ENCODE measurements at places on chromosomes 6 and 20.
A peak's percentile ranks its signal among the peaks of the same experiment; 100 is the strongest.

GRCh38 chr6:21885532-21886114, 292.1 kb downstream of the SOX4 start:
- DNase-seq: peak; percentile 83

DNA sequence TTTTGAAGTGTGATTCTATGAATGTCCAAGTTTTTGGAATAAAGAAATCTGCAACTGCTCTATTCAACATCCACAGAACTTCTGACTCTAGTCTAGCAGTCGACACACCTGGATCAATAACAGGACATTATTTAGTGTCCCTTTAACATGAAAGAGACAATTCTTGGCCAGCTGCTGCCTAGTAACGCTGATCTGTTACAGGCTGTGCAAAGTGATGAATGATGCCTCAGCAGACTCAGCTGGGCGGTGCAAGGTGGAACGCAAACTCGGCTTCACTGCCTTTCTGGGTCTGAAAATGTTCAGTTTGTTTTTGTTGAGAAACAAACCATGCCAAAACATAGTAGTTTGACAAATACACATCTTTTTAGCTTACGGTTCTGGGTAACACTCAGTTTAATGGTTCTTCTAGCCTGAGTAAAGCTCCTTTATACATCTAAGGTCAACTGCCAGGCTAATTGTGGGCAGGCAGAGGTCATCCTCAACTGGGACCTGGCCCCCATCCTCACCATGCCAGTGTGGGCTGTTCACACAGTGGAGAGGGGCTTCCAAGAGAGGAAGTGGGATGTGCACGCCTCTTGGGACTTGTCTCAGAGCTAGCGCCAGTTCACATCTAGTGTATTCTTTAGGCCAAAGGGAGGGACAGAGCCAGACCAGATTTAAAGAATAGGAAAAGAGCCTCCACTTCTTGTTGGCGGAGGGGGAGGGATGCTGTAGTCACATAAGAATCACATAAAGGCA, 879.7 kb downstream of the QKI start:
- no peak for DNase-seq

DNA sequence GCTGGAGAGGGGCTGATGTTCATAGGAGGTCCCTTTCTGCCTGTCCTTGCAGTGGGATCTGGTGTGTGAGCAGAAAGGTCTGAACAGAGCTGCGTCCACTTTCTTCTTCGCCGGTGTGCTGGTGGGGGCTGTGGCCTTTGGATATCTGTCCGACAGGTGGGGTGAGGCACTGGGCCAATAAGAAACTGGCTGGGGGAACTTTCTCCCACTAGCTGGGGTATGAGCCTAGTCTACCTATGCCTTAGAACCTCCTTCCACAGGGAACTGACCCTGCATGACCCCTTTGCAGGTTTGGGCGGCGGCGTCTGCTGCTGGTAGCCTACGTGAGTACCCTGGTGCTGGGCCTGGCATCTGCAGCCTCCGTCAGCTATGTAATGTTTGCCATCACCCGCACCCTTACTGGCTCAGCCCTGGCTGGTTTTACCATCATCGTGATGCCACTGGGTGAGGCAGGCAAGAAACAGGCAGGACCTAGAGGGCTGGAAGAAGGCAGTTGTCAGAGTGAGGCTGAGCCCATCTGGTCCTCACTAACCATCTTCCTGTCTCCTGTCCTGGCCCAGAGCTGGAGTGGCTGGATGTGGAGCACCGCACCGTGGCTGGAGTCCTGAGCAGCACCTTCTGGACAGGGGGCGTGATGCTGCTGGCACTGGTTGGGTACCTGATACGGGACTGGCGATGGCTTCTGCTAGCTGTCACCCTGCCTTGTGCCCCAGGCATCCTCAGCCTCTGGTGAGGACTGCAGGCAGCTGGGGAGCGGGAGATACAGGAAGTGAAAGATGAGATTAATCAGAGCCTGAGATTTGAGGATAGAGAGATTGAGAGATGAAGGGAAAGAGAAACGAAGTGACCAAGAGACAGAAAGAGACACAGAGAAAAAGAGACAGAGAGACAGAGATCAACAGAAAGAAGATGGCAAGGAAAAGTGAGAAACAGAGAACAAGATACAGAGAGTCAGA, 1.6 kb downstream of the SLC22A7 start:
- DNase-seq: no peak

DNA sequence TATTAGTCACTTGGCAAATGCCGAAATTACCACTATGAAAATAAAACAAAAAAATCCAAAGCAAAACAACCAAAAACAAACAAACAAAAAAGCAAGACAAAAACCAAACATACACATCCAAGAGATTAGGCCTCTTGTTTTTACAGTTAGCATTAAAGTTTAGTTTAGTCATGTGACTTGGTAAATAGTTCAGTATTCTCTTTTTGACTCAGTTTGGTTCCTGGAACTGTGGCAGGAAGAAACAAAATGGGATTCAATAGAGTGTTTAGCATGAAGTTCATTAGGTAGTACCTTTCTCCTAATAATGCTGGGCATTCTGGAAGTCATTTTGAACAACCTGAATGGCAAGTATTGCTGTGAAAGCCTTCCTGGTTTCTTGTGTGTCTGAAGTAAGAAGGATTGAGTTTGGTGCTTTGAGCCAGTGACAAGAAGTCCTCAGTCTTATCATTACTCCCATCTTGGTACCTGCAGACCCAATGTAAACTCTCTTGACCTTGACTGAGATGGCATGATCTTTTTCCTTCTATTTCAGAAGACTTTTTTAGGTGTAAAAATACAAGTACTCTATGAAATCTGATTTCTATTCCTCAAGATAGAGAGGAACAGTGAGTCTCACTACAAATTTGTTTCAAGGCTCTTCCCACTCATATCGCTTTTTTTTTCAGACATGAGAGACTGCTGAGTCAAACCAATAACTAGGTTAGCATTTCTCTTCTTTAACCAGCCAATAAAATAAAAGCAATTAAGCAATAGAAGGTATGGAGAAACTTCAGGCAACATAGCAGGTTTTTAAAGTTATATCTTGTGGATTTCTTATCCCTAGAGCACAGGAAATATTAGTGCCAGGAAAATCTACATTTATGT, 223.6 kb upstream of the PREP start:
- DNase-seq: no peak

GRCh38 chr6:116542426-116542825, 3.1 kb downstream of the TRAPPC3L start:
- no peak for DNase-seq

GRCh38 chr20:47487175-47487917, 14.3 kb upstream of the NCOA3 start:
- no peak for DNase-seq

GRCh38 chr6:163014736-163015135, 287.0 kb downstream of the PACRG start:
- peak; percentile 52 for DNase-seq

GRCh38 chr6:111987295-111987694, 66.6 kb upstream of the CCN6 start:
- DNase-seq: no peak

- DNase-seq: no peak
Measured at GRCh38 chr20:5491455-5491854, 174.7 kb upstream of the PROKR2 start.

DNA sequence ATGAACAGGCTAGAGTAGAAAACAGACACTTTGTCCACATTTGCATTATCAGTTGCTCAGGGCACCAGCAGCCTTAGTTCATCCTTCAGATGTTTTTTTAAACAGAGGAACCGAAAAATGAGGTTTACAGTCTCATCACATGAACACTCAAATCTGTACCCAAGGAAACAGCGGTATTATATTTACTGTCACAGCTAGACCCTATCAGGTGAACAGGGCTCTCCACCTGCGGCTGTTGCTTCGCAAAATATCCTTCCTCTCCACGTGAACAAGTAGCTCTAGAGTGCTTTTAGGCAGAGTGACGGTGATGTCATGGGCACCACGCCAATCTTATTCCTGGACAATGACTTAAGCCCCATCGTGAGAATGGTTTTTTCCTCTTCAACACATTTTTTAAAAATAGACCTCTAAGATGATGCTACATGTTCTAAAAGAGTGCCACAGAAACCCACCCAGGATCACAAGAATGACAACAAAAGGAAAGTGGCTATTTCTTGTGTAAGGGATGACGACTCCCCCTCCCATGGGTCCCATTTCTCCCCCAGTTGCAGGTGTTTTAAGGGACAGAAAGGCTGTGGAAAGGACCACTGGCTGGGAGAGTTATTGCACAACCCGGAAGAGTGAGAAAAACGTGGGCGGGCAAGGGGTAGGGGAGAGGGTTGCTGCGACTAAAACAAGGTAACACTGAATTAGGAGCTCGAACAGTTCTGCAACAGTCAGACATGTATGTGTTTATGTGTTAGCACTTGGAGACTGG, 77.7 kb downstream of the EFHC1 start:
- DNase-seq: no peak

DNA sequence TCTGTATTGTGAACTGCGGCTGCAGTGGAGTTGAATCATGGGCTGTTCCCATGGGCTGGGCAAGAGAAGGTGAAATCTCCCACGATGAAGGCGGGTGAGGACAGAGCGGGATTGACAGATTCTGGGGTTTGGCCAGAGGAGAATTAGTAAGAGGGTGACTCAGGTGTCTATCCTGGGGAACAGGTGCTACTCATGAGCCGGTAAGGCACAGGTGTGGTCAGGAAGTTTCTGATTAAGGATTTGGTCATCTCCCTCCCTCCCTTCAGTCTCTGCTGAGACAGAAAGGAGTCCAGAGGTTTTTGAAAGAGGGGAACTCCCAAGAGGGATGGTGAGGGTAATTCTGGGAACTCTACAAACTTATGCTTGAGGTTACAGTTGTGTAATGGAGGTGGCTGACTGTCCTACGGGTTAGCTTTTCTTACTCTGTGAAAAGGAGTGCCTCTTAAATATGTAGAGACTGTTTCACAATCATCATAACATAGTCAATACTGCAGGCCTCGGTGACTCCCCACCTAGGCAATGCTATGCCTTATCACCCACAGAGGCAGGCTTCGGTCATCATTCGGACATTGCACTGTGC, 31.5 kb downstream of the SERPINB1 start:
- DNase-seq: no peak

GRCh38 chr6:88165844-88166492, at the start of gene CNR1:
TSS of gene CNR1 (minus strand) at chr6:88166347. CDS start at chr6:88145274, 21,073 bp downstream.
- DNase-seq: peak; percentile 8

DNA sequence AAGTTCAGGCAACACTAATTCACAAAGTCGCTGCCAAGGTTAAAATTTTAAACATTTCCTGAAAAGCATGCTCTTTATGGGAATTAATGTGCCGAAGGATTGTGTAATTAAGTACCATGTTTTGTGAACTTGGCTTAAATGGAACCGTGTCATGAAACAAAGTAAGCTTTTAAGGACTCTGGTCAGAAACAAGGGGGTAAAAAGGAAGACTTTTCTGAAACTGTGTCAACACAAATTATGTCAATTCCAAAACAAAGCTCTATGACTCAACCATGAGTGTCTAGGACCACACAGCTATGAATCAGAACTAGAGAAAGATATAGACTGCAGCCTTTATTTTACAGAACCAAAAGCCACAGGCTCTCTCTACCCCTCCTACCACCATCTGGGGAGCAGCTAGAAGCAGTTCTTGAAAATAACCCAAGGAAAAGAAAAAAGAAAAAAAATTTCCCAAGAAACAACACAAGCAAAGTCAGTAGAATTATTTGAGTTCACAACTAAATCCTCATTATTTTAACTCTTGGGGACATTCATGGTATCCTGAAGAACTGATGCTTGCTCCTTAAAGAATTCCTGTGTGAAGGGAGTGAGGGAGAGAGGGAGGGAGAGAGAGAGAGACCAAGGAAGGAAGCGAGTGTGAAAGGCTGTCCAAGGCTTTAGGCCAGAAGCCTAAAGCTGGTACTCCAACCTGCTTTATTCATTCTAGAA, 81.9 kb downstream of the ZMYND8 start:
- DNase-seq: peak; percentile 95

DNA sequence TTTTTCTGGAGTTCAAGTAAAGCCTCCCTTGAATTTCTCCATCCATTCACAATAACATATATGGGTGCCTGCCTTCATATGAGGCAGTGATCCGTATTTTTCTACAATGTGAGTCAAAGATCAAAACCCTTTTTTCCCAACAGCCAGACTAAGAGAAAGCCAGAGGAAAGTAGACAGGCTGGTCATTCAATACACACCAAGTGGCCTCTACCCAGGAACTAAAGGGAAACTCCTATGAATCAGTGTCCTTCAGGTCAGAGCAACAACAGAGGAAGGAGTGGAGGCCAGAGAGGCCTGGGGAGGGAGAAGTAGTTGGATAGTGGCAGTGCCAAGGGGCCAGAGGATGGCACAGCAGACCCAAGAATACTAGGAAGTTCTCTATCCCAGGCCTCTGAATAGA, 23.8 kb downstream of the SIM1 start:
- no peak for DNase-seq

- peak; percentile 32 for DNase-seq
Measured at GRCh38 chr6:57432919-57433684, 115.7 kb downstream of the PRIM2 start.

GRCh38 chr6:257774-258173, 34.5 kb upstream of the DUSP22 start:
- DNase-seq: no peak

GRCh38 chr20:47464380-47465101, 37.1 kb upstream of the NCOA3 start:
- peak; percentile 99 for DNase-seq

DNA sequence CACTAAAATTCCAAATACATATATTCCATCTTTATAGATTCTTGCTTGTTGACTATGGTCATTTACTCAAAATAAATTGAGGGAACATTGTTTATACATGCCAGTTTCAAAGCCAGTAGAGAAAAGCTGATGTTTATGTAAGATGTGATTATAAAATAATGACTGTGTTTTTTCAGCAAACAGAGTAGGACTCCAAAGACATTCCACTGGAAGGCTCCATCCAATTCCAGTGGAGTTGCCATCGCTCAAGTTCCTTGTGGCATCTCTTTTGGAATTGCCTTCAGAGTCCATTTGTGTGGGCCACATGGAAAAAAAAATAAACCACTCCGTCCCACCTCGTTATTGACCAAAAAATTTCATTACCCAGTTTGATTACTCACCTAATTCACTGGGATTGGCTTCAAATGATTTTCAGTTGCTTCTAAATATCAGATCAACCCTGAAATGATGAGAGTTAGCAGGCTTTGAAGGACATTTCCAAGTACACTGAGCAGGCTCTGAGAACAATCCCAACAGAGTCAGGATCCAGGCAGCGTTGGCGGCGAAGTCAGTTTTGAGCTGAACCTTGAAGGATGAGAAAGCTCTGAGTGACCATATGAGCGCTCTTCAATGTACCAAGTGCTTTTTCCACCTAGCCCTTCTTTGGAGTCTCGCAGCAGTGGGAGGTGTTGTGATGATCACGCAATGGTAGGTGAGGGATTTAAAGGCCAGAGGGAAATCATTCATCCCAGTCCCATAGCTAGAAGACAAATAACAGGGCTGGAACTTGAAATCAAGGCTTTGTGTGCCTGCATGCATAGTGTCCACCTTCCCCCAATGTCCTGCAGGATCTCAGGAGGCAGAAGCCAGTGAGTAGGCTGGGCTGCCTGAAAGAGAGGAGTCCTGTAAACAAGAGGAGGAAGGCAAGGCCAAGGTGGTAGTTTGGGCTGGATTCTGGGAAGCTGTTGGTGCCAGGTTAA, 281.7 kb downstream of the CDC5L start:
- no peak for DNase-seq

DNA sequence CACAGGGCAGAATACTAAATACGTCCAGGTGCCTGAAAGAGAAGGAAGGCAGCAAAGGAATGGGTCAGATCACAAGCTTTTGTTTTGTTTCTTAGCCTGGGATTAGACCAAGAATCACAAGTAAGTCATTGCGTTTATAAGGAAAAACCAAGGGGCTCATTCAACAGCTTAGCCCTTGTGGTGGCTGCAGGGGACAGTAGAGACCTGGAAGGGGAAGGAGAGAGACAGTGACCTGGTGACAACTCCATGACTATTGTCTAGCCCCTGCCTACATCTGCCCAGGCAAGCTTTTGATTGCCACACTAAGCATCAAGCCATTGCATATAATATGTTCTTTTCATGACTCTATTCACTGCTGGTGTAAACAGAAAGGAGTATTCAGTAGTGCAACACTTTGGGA, 30.2 kb upstream of the TBC1D7 start:
- no peak for DNase-seq

Measured in fibroblast of skin of right quadriceps (primary cell).